Activated gamma-delta T cell treated with anti-CD3 and anti-CD28 coated beads, Interleukin-2, amount 50 U/mL, for 16 hours (primary cell): ENCODE measurements at places on chromosomes 5 and 9.

DNA sequence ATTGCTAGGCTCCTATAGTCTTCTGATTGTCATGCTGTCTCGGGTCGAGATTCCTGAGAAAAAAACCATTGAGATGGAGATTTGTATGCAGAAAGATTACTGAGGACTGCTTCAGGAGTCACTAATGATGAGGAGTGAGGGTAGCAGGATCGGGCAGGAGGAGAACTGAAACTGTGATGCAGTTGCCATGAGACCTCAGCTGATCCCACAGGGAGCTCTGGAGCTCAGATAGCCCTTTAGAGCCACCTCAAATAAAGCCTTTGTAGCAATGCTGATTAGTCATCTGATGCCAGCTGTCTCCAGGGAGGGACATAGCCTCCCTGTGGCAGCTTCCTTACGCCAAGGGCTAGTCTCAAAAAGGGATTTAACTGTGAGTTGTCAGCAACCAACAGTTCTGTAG is 256.9 kb downstream of the DMAC1 start:
- no peak for DNase-seq

- DNase-seq, result no peak
Observed at GRCh38 chr5:73907164-73907563, 281.2 kb downstream of the ARHGEF28 start.

- DNase-seq, result no peak
Observed at GRCh38 chr5:94523018-94523417, 95.4 kb downstream of the KIAA0825 start.

DNA sequence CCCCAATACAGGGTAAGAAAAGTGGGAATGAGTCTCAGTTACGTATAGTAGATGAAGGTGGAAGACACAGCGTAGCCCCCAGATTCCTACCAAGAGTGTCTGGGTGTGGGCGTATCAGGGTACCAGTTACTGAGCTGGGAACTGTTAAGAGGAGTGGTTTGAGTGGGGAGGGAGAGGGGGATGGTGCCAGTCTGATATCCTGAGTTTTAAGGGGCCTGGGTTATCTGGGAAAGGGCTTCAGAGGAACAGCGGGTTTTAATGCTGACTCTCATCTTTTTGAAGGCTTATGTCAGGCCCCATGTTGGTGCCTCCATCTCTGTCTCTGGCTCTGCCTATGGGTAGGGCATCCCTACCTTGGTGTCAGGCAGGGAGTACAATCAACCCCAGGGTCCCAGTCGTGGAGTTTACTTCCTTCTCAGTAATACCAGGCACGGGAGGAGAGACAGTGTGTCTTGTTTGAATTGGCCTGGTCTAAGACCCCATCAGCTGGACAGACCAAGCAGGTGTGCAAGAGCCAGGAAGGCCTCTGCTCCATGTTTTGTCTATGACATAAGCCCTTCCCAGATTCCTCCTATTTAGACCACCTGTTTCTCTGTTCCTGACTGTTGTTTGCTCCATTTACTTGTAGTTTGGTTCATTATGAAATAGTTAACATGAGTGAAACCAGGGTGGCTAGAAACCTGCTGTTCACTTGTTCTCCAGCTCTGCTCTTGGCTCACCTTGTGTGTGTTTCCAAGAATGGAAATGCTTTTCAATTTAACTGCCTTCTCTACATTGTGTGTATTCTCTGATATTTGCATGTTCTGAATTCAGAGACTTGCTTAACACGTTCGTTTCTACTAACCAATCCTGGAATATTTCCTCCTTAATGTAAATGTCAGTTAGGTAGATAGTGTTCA is 125.6 kb downstream of the DAB2IP start:
- DNase-seq, result no peak

DNA sequence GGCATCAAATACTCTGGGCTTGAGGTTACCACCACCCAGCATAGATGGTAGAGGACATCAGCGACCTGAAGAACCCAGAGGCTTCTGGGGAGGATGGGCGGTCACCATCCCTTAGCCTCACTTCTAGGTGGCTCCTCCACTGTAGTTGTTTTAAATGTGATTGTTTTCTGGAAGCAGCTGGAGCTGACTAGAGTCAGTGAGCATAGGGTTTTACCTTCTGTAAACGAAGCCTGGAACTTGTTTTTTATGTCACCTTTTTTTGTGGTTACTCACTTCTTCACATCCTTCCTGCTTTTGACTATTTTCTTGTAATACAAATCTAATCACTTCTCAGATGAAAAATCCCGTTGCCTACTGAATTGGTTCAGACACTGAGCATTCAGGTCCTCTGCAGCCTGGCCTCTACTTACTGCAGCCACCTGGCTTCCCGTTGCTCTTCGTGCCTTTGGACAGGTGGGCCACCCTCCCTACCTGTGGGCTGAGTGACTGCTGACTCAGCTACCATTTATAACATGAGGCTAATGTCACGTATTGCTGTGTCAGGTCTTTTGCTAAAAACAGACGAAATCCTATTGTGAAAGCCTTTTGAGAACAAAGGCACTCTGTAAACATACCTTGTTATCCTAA is 167.8 kb downstream of the MAN2A1 start:
- no peak for DNase-seq

GRCh38 chr5:91562922-91563321 is 179.8 kb upstream of the ARRDC3 start:
- DNase-seq, result no peak

DNA sequence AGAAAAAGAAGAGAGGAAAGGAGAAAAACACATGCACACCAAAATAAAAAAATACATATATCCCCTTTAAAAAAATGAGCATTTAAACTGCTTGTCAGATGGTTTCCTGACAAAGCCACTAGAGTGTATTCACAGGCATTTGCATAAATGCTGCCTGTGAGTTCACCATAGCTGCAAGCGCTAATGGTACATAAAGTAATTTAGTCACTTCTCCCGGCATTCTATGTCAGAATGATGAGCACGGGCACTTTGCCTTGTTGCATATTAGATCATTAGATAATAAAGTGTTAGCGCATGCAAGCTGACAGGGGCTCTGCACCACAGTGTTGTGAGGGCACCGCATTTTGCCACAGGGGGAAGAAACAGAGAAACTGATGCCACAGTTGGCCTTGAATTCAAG is 280.6 kb downstream of the EBF1 start:
- no peak for DNase-seq

GRCh38 chr9:126642839-126643238 is 29.1 kb downstream of the LMX1B start:
- DNase-seq, result no peak

GRCh38 chr5:57332361-57332760 is 150.2 kb downstream of the ACTBL2 start:
- DNase-seq, result no peak

- peak; percentile 72 for DNase-seq
Observed at GRCh38 chr5:35924950-35925722, 13.3 kb downstream of the CAPSL start.

DNA sequence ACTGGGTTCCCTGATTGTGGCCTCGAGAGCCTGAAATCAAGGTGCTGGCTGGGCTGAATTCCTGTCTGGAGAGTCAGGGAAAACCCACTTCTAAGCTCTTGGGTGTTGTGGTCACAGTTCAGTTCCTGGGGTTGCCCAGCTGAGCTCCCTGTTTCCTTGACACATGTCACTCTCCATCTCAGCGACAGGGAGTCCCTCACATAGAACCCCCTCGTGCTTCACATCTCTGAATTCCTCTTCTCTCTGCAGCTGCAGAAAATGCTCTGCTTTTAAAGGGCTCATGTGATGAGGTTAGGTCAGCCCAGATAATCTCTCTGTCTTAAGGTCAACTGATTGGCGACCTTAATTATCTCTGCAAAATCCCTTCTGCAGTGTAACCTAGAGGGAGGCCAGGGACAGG is 53.5 kb upstream of the NFIL3 start:
- DNase-seq, result no peak

GRCh38 chr5:52262844-52263243 is 524.9 kb upstream of the ITGA1 start:
- DNase-seq, result no peak

GRCh38 chr9:26975728-26976707 is 19.8 kb downstream of the IFT74 start:
- no peak for DNase-seq

- DNase-seq, result no peak
Observed at GRCh38 chr9:97930972-97931371, 7.0 kb downstream of the HEMGN start.

DNA sequence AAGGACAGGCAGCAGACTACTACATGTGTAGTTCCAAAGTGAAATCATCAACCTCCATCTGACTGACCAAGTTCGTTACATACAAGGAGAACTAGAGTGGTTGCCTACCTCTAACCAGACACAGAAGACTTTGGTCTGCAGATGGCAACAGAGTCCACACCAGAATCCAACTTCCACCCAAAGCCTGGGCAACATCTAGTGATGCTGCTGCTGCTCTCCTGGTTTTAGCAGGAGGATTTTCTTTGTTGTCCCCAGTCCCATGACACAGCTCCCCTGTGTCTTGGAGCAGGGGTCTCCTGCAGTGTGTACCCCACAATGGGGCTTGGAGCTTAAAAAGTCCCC is 46.4 kb upstream of the APC start:
- no peak for DNase-seq

DNA sequence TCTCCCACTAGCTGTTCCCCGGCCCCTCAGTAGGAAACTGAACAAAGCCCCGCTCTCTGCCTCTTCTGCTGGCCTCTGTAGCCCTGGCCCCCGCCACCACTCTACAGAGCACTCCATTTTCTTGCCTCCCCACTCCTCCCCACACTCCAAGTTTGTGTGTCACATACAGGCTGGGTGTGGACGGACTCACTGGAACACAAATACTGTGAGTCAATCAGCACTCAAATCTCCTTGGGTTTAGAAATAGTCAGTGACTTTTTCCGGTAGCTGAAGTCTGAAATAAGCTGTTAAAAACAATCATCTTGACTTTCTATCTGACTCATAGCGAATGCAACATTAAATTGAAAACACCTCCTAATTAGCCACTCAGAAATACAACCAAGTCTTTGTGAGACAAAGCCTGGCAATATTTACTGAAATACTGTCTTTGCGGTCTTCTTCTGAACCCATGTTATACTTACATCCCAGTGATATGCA is 122.5 kb downstream of the LHFPL2 start:
- no peak for DNase-seq

DNA sequence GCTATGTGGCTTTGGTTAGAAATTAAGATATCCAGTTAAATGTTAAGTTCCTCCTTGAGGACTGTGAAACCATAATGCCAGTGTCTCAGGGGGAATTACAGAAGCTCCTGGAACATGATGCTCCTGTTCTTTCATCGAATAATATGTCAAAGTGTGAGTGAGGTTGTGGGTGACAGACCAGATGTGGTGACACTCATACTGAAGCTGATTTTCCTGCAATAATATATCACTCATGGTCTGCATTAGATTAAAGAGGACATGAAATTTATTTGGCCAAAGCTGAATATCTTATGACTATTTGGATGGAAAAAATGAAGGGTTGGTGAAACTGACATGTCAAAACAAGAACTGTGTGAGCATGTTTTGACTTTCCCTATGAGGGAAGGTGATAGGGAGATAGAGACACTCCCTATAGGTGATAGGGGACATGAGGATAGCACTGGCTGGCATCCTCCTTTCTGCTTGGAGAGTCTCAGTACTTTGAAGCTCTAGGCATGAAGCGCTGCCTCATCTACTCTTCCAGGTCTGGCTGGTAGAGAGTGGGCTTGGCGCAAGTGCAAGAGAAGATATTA is 173.5 kb downstream of the ARHGEF28 start:
- no peak for DNase-seq

GRCh38 chr5:164500856-164501255 is 995.4 kb downstream of the MAT2B start:
- no peak for DNase-seq

- DNase-seq, result no peak
Observed at GRCh38 chr9:6822696-6823095, 64.9 kb downstream of the KDM4C start.

- DNase-seq, result no peak
Observed at GRCh38 chr5:122430319-122430586, 118.2 kb downstream of the SNCAIP start.

DNA sequence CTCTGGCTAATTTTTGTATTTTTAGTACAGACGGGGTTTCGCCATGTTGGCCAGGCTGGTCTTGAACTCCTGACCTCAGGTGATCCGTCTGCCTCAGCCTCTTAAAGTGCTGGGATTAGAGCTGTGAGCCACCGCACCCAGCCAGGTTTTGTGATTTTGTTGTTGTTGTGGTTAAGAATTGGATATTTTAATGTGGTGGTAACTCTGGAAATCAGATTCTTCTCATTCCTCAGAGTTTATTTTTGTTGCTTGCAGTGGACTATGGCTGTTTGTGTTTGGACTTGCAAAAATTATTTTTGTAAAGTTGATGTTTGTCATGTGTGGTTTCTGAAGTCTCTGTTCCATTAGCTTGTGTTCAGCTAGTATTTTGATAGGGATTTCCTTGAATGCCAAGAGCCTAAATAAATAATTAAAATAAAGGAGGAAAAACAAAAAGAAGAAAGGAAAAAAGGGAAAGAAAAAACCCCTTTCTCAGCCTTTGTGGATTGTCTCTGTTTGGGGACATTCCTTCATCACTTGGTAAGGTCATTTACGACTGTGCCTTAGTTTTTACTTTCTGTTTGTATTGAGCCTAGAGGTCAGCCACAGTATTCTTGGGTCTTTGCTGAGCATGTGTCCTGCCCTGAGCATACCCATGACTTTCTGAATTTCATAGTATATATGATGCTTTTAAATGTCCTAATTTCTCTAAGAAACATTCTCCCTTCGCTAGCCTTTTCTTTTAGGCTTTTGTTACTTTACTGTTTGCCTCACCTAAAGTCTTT is 37.3 kb downstream of the PBX3 start:
- DNase-seq, result no peak

GRCh38 chr5:13658761-13659160 is 285.7 kb downstream of the DNAH5 start:
- no peak for DNase-seq

GRCh38 chr9:129714511-129715061 is 38.3 kb downstream of the PTGES start:
- DNase-seq, result no peak

DNA sequence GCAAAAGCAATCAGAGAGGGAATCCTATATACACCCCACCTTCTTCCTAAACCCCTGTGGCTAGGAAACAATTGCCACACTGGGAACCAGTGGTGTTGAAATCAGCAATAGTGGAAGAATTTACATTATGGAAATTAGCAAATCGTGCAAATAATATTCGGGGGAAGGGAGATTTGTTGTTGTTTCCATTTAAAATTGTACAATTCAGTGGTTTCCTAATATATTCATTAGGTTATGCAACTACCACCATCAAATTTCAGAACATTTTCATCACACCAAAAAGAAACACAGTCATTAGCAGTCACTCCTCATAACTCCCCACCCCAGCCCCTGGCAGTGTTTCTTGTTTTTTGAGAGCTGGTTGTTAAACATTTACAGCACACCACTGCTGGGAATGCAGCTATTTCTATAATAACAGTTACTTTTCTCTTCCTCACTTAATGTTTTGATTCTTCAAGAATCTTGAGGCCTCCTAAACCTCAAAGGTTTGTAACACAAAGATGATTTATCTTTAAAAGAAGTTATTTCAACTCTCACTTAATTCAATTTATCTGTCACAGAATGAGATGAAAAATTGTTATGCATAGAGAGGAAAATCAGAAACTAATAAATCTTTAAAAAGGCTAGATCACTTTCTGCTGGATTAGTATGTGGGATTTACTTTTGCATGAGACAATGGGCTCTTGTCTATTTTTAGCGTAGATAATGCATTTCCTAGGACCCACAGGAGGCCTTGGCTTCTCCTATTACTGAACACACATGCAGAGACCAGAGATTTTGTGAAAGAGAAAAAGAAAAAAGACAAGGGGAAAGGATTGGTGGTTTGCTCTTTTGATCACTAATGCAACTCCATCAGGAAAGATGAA is 91.8 kb upstream of the DAPK1 start:
- DNase-seq, result no peak

GRCh38 chr5:26868504-26868903 is 169.9 kb downstream of the CDH9 start:
- no peak for DNase-seq
